RPMI7951 (cell line): ENCODE measurements at places on chromosomes 1 and 21. TPM values are rescaled to one million over a fixed set of nuclear protein-coding genes. Genes with fewer than 3 reads are reported as not detected.

SPATA46 gene
- total RNA-seq, result not detected in 2 replicates

GUCA2A gene
- not detected in 2 replicates for total RNA-seq

TEX38 gene
- total RNA-seq, result not detected in 2 replicates

FAM3B gene
- 0.10 TPM in 1 of 2 replicates, not detected in the other for total RNA-seq

ZNF648 gene
- not detected in 2 replicates for total RNA-seq

GPR37L1 gene
- not detected in 2 replicates for total RNA-seq

S100A1 gene
- 4.7 and 5.1 TPM in 2 replicates for total RNA-seq

- DNase-seq, result no peak
Measured at GRCh38 chr1:47323599-47324031, 9.7 kb upstream of the STIL start.

DNA sequence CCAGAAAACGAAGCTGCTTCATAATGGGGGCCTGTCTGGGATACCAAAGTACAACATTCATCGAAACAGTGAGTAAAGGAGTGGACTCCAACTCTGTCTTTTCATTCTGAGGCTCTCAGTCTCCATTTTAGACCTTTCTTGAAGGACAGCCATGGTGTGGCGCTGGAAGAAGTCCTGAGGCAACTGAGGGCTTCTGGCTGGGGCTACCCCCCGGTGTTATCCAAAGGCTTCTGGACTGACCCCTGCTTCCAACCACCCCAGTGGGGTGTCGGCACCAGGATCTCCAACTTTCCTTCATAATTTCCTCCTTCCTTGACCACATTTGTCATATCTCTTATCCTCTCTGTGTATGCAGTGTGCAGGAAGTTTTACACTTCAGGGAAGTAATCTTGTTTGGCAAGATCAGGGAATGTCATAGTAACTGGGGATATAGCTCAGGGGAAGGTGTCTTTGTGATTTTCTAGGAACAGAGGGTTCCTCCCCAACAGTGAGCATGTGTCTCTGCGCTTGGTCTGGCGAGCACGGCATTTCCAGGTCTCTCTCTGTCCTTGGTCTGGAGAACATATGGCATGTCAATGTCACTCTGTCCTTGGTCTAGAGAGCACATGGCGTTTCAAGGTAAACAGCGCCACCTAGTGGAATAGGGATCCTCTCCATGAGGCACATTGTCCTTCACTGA is 19.4 kb upstream of the BSDC1 start:
- DNase-seq, result peak; percentile 78

DNA sequence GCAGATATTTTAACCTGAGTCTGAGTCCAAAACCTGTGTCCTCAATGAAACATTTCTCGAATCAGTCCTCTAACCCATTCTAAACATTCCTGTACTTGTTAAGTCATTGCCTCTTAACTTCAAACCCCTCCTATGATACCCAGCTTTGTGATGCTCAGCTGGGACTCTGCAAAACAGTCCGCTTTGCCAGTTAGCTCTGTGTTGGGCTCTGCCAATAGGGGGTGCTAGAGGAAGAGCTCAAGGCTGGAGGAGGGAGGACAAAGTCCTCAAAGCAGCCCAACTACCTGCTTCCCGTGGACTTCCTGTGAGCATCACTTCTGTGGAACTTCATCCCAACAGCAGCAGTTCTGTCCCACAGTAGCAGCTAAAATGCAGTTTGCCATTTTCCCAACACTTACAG is 38.1 kb upstream of the SYT14 start:
- no peak for DNase-seq

DNA sequence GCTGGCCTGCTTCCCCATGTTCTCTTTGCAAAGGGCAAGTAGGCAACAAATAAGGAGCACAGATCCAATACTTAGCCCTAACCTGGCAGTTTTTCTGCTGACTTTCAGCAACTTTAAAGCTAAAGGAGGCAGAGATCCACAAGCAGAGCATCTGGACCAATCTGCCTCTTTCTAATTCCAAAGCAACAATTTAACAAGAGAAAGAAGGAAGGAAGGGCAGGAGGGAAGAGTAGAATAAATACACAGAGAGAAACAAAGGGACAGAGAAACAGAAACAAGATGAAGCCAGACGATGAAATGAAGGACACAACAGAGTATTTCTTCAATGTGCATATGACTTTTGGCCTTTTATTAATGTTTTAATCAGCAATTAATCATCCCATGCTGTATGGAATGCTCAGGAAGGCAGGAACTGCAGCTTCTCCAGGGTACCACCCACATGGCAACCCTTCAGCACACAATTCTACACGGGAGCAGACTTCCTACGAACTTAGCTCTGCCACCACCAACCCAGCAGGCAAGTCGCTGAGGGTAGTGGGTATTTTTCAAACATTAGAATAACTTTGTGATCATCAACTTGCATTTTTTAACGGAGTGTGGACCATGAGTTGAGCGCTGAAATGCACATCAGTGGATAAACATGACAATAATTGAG is 15.3 kb downstream of the CLCC1 start:
- no peak for DNase-seq

DNA sequence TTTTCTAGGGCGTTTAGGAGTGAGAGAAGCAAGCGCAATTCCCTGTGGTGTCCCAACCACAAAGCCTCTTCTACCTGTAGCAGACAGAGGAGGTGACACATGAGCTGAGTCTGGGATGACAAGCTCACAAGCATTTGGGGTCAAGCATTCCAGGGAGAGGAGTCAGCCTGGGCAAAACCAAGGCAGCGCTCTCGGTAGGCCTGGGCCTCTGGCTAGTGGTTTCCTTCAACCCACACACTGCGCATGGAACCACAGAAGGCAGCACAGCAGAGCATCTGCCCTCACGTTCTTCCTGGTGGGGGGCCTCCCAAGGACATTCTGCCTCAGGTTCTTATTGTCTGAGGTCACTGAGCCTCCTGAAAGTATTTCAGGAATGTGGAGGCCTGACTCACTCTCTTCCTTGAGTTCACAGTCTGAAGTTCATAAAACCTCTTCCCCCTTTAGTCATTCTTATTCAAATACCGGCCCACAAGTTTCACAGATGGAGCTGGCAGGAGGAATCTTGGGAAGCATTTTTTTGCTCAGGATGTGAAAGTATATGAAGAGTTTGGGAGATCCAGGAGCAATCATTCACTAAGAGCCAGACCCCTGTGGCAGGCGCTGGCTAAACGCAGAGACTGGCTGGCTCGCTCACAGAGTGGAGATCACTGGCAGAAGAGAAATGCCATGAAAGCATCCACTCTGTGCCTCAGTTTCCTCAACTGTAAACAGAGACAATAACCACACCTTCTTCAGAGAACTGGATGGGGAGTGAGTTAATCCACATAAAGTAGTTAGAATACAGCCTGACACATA is 26.8 kb downstream of the CCN1 start:
- DNase-seq, result peak; percentile 100

DNA sequence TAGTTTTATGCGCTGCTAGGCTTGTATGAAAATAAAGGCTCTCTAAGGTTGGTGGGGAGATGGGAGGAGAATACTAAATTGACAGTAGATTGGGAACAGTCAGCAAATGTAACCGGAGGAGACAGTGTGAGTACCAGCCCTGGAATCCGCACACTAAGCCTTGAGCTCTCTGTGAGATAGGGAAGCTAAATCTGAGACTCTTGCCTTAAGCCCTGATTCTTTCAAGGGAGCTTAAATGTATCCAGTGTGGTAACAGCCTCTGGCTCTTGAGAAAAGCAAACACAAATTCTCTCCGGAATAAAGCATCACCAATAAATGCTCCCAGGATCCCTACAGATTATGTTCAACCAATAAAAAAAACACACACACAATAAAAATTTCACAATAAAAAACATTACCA is 33.0 kb upstream of the PDPN start:
- DNase-seq, result no peak

DNA sequence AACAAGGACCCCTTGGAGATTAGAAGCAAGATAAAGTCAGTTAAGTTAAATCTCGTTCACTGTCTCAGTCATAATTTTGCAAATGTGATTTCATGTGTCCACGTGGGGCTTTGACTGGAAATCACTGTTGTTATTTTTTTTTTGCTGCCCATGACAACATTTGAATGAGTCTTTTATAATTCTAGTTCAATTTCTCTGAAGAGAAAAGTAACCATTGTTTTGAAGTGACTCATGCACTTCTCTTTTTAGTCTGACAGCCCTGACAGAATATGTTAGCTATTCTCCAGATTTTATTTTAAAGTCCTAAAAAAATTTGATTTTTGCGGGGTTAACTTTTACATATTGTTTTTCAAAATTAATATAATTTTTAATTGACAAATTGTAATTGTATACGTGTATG is 30.7 kb upstream of the NLRP3 start:
- DNase-seq, result no peak

GRCh38 chr1:215393476-215393875 is 173.6 kb upstream of the KCTD3 start:
- DNase-seq, result no peak
